ENCODE measurements at places on chromosomes 11 and 22.
A peak's percentile ranks its signal among the peaks of the same experiment; 100 is the strongest.

DNA sequence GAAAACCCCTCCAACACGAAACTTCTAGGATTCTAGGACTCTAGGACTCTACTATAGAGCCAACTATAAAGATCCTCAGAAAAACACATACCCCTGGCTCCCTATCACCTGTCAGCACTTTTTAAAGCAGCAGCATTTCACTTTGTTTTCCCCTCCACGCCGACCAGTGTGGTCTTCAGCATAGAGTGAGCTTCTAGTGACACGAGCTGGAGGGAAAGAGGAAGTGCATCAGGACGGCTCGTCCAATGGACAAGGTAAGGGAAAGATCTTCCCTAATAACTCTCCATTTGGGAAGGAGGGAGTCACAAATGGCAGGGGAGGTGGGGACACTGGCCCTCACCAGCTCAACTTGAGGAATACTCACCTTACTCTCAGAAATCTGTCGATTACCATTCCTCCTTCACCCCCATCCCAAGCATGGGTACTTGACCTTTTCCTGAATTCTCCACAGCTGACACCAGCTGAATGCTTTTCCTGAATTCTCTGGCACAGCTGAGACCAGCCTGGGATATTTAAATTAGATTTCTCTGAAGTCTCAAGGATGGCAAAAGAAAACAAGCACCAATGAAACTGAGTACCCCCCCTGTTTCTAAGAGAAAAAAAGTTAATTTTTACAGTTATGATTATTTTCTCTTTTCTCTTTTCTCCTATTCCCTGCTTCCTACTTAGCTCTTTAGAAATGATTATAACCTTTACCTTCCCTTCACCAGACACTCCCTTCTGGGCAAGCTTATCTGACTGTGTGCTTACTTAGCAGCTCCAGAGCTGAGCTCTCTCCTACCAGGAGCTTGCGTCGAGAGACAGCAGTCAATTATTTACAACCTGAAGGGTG lies 33.3 kb upstream of the NNMT start:
- no peak for DNase-seq

DNA sequence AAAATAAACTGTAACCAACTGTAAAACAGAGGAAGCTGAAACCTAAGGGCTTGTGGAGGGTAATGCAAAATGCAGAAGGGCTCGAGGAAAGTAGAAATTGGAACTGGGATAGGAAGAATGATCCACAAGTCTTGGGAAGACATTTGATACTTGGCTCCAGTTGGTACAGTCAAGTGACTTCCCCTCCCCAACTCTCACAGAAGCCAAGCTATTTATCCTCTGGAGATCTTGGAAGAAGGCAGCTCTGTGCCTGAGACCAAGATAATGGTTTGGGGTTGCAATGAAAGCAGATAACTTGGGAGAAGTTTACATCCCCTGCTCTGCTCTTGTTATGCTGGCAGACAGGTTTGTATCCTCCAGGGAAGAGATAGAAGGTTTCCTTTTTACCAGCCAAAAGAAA lies 198.9 kb upstream of the ZC3H12C start:
- DNase-seq: no peak

DNA sequence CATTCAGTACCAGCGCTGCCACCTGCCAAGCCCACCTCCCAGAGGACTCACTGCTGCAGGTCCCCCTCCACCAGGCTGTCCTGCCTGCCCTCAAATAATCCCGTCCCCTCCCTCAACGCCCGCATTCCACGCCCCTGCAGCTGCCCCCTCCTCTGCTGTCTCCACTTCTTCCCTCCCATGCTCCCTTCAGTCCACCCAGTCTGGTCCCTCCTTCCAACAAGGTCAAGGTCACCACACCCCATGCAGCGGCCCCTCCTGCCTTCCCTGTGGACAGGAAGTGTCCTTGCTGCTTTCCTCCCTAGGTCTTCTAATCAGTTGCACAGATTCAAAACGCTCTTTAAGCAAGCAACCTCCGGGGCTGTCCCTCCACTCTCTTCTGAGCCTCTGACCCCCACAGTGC lies 12.1 kb downstream of the MACROD1 start:
- DNase-seq: no peak

DNA sequence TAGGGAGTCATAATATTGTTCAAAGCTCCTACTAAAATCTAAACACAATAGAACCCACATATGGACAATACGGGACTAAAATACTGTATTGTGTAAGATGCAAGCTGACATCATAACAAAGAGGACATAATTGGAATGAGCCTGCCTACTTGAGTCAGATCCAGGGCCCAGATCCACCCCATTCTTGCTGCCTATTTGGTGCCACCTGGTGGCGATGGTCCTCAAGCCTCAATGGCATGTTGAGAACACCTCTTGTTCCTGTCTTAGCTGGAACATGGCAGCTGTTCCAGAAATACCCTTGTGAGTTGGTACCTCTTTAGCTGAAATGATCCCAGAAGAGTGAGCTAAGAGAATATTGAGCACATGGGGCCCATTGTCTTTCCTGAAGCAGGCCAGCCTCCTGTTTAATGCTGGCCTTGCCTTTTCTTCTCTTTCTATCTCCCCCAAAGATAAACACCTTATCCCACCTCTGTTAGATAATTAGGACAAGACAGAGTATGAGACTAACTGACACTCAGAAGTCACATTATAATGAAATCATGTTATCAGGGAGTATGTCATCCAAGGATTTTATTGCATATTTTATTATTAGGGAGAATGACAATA lies 680.9 kb upstream of the ANO5 start:
- peak; percentile 1 for DNase-seq

DNA sequence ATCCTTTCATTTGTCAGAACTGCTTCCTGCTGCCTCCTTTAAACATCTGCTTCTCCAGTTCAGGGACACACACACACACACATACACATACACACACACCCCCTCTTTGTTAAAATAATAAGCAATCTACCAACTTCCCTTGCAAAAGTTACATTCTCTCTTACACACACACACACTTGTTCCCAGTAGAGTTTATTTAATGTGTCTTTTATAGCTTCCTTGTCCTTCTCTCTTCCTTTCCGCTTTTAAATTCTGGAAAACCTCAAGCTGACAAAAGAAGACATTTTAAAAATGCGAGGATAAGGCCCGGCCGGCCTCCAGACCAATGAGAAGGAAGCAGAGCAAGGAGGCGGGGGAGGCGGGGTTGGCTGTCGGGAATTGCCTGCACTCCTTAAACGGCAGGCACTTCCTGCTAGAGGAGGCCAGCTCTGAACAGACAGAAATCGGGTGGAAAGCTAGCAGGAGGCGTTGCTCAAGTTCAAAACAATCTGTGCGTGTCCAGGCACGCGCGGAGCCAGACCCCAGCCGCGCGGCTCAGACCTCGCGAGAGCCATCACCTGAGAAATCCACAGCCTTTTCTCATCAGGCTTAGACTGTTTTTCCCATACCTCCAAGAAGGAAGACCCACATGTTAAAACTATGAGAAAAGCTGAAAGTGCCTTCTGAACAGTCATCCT lies 99.9 kb downstream of the MAML2 start:
- DNase-seq: peak; percentile 42

- DNase-seq: no peak
Measured at GRCh38 chr11:103845331-103845730, 191.1 kb upstream of the DDI1 start.

- no peak for DNase-seq
Measured at GRCh38 chr22:38189104-38189503, 7.5 kb upstream of the PLA2G6 start.

Measured in GM19239 (cell line).